ENCODE measurements at places on chromosomes 5 and 9.

DNA sequence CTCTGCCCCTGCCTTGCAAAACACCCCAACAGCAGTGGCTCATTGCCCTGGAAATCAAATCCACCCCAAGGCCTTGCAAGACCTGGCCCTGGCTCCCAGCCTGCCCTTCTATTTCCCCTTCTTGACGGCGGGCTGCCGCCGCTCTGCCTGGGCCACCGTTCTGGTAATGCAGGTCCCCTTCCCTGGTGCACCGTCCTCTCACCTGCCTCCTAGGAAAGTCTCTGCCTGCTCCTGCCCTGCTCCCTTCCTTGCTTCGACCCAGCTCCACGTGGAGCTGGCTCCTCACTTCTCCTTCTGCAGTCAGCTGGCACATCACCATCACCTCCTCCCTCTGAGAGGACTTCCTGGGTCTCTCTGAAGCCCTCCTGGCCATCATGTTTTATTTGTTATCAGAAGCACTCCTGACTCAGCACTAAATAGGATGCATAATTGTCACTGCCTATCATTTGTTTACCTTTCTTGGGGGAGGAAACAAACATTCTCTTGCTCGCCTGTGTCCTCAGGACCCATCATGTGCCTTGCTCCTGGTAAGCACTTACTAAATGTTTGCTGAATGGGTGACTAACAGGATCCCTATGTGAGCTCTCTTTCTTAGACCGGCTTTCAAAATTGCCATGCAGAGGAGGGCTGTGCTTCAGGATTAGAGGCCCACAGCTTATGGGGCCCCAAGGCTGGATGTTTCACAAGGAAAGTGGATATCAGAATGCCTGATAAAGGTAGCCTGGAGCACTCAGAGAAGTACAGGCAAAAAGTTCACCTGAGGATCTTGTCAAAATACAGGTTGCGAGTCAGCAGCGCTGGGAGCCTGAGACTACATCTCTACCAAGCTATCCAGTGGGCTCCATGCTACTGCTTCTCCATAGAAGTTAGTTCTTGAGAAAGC, 19.6 kb upstream of the C5orf47 start:
- DNase-seq = no peak

- DNase-seq = no peak
These were observed 287.8 kb downstream of the GAS1 start for GRCh38 chr9:86659413-86660046.

- DNase-seq = no peak
These were observed 1.3 kb downstream of the TCF7 start for GRCh38 chr5:134115806-134116175.

GRCh38 chr9:20023961-20024571, 235.2 kb upstream of the SLC24A2 start:
- DNase-seq = no peak
